ENCODE measurements at places on chromosomes 2 and 18.

DNA sequence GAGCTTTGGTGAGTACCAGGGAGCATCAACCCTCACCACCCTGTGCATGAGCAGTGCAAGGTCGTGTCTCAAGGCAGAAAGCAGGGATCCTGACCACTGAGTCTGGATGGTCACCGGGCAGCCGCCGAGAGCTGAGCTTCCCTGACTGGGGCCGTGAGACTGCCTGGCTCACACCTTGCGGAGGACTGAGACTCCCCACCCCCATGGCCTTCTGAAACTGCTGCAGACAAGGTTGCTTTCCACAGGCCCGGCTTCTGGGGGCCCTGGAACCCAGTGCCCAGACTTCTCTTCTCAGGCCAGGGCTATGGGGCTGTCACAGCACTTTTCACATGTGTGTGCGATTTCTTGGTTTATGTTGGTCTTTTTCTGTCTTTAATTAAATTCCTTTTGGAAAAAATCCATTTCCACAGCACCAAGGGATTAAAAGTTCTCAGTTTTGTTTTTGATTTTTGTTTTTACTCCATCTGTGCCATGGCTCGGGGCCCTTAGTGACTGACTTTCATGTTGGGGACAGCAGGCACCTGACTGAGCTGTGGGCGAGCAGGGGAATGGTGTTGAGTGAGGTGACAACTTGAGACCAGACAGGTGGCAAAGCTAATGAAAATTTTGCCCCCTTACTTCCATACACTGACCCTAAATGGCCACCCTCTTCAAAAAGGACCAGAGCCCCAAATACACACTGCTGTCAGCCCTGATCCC, 297.9 kb downstream of the CYP26B1 start:
- peaks cover 2% of the 10 kb centered on the region for H3K27me3 ChIP-seq
- DNase-seq, result no peak
- no peaks in the 10 kb centered on the region for H3K4me1 ChIP-seq
- no peak overlapping the region for H3K4me3 ChIP-seq
- no peaks in the 10 kb centered on the region for H3K36me3 ChIP-seq

DNA sequence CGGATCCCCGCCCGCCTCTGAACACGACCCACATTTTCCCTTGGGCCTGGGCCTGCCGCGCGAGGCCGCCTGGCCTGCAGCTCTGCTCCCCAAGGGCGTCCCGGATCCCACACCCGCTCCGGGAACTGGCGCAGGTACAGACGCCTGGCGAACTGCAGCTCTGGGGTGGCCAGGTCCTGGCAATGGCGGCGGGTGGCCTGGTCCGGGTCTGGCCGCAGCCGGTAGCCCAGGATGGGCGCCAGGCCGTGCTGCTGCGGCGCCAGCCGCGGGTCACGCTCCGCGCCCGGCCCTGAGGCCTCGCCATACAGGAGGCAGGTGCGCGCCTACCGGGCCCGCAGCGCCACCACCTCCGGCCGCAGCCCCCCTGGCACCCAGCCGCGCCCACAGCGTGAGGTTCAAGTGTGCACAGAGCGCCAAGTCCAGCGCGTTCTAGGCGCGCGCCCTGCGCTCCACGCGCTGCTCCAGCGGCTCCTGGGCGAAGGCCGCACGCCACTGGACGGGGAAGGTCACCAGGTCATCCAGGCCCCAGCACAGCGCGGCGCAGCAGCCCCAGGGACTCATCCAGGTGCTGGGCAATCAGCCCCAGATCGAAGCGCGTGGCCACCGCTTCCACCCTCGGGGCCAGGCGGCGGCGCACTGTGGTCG, 9.5 kb downstream of the AQP12A start:
- DNase-seq, result no peak
- H3K4me3 ChIP-seq, result no peak overlapping the region
- no peaks in the 10 kb centered on the region for H3K36me3 ChIP-seq
- peaks cover 13% of the 10 kb centered on the region for H3K4me1 ChIP-seq

- peaks cover 18% of the 10 kb centered on the region for H3K27me3 ChIP-seq
- peak overlapping the region; percentile 55 for H3K27ac ChIP-seq
- DNase-seq, result peak; percentile 73
- H3K4me3 ChIP-seq, result peak overlapping the region; percentile 81
- H3K4me1 ChIP-seq, result peaks cover 44% of the 10 kb centered on the region
- H3K36me3 ChIP-seq, result no peaks in the 10 kb centered on the region
Observed at GRCh38 chr2:109128048-109128615, 873 bp upstream of the SH3RF3 start.

DNA sequence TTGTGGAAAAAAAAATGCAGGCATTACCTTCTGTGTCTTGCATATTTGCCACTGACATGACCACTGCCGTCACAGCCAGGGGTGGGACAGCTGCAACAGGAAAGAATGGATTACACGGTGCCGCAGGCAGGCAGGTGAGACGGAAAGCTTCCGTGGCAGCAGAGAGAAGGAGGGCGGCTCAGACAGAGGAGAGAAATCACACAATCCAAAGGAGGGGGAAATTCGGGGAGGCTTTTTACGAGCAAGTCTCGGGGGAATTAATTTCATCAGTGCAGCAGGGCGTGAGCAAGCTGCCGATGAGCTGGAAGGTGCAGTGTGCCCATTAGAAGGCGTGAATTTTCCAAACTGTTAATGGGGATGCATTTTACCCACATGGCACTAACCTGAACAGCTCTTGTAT, 234.8 kb upstream of the PXDN start:
- no peaks in the 10 kb centered on the region for H3K36me3 ChIP-seq
- no peak for DNase-seq
- peaks cover 4% of the 10 kb centered on the region for H3K27me3 ChIP-seq
- no peaks in the 10 kb centered on the region for H3K4me1 ChIP-seq

DNA sequence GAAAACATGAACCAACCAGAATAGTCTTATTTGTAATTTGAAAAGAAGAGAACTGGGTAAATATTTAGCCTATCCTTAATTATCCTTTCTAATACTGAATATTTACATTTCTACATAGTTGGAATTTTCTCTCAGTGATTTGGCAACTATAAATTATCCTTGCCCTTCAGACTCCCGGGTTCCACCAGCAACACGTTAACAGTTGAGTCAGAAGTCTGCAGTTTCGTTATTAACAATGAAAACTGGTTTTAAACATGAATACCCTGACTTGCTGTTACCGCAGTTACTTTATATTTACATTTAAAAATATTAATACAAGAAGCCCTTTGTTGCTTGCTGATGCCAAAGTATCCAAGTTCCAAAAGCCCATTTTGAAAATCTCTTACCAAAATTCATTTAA, 673.0 kb downstream of the ARHGAP15 start:
- H3K27me3 ChIP-seq, result peaks cover 3% of the 10 kb centered on the region
- H3K4me3 ChIP-seq, result no peak overlapping the region
- H3K27ac ChIP-seq, result peak overlapping the region; percentile 82
- DNase-seq, result no peak

DNA sequence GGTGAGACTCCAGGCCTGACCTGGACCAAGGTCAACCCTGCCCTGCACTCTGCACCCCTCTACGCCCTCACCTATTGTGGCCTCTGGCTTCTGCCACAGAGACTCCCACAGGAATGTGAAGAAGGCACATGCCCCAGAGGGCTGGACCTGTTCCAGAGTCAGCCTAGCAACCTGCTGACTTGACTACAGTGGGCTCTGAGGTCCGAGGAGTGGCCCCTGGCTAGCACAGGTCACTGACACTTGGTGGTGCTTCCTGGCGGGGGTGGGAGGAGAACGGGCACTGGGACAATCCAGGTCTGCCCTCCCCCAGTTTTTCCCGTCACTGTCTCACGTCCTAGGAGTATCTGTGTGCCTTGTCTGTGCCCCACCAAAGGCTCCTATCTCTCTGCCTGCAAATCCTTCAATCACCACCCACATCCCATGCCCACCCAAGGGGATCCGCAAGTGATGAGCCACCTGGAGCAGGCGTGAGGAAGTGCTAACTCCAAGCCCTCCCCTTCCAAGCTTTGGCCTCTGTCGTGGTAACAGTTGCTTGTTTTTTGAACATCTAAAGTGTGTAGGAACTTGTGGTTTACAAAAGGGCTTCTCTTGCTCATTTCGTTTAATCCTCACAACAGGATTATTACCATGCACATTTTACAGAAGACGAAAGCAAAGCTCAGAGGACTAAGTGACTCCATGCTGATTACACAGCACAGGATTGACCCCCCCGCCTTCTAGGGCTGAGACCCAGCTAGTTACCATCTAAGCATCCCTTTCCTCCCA, 86.2 kb downstream of the MCFD2 start:
- H3K4me3 ChIP-seq, result no peak overlapping the region
- H3K4me1 ChIP-seq, result no peaks in the 10 kb centered on the region
- no peak overlapping the region for H3K27ac ChIP-seq
- H3K36me3 ChIP-seq, result no peaks in the 10 kb centered on the region

DNA sequence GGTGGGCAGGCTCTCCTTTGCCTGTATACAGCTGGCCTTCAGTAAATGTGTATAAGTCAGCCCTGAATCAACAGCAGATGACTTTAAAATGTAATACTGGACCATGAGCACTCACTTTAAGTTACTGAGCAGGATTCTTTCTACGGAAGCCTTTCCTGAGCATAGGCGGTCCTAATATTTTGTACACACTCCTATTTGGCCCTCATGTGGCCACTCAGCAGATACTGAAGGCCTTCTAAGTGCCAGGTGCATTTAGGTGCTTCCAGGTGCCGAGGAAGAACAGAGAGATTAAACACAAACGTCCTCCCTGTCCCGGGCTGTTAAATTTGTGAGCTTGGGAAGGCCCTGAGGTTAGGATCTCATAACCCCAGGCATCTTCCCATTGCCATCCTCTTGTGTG, 27.0 kb downstream of the UXS1 start:
- no peaks in the 10 kb centered on the region for H3K27me3 ChIP-seq
- no peak for DNase-seq

DNA sequence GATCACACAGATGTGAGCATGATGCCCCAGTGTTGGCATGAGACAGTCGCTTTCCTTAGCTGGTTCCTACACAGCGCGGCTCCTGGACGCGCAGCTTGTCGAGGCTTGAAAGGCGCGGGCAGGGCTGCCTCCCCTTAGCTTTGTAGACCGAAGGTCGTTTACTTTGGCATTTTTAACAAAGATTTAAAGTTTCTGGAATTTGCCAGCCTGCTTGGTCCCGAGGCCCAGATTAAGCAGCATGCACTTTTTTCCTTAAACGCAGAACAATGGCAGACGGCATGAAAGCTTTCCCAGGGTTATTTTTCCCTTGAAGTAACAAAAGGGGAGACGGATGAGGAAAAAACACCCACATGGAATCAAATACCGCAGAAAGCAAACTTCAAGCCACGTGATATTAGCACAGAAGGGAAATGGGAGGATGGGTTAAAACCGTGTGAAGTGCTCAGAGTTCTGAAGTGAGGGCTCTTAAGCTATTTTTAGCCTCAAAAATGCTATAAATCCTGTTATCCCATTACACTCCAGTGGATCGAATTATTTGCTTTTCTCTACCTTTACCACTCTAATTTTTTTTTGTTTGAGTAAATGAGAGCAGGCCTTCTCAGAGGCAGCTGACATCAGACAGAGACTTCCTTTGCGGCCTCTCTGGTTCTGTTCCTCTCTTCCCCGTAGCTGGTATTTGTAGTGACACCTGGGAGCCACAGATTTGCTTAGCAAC, 55.7 kb downstream of the NPAS2 start:
- peak overlapping the region; percentile 13 for H3K27ac ChIP-seq
- no peak overlapping the region for H3K4me3 ChIP-seq
- H3K27me3 ChIP-seq, result no peaks in the 10 kb centered on the region
- H3K4me1 ChIP-seq, result peaks cover 8% of the 10 kb centered on the region
- H3K36me3 ChIP-seq, result no peaks in the 10 kb centered on the region

GRCh38 chr2:211103989-211104388, 547.6 kb downstream of the CPS1 start:
- DNase-seq, result no peak
- no peaks in the 10 kb centered on the region for H3K4me1 ChIP-seq
- H3K36me3 ChIP-seq, result no peaks in the 10 kb centered on the region
- H3K27me3 ChIP-seq, result no peaks in the 10 kb centered on the region
- H3K27ac ChIP-seq, result no peak overlapping the region

DNA sequence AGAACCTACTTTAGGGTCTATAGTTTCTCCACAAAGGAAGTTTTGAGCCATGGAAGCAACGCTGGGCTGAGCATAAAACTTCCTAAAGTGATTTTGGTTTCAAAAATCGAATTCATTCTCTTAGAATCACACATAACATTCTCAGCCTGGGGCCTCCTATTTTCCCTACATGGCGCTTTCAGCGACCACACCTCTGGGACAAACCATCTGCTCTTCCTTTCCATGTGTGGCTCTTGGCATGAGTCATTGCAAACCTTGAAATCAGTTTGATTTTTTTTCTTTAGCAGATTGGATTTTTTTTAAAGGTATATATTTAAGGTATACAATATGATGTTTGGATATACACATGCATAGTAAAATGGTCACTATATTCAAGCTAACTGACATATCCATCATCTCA, 72.5 kb upstream of the APCDD1 start:
- H3K4me1 ChIP-seq, result no peaks in the 10 kb centered on the region
- no peak overlapping the region for H3K27ac ChIP-seq
- H3K36me3 ChIP-seq, result no peaks in the 10 kb centered on the region
- peaks cover 6% of the 10 kb centered on the region for H3K27me3 ChIP-seq
- DNase-seq, result no peak

DNA sequence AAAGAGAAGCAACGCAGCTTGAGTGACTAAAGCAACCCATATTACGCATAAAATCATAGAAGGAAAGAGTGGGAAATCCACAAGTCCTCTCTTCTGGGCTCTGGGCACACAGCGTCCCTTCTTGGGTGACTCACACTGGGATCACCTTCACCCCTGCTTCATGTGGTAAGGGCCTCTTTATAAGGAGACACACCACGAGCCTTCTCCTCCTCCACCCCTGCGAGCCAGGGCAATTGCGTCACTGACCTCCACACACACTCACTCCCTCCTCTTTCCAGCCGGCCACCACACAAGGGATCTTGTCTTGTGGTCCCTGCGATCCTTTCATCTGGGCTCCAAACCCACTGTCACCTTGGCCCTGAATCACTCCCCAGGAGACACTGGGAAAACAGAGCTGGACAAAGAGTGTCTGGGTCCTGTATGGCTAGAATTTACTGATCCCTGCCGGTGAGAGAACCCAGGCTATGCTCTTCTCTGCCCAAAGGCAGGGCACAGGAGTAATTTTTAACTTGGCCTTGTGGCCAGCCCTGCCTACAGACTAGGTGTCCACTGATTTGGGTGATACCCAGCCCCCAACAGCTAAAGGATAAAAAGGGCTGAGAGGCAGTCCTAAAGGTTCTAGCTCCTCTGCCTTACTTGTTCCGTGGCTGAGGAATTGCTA, 35.3 kb downstream of the NHEJ1 start:
- peaks cover 2% of the 10 kb centered on the region for H3K36me3 ChIP-seq
- peak; percentile 14 for DNase-seq
- no peak overlapping the region for H3K4me3 ChIP-seq
- no peak overlapping the region for H3K27ac ChIP-seq
- H3K4me1 ChIP-seq, result peaks cover 23% of the 10 kb centered on the region
- H3K27me3 ChIP-seq, result no peaks in the 10 kb centered on the region
